ENCODE measurements at places on chromosomes 1 and 21.

- no peak for DNase-seq
Measured at GRCh38 chr1:224213438-224214119, 30.5 kb downstream of the DEGS1 start.

DNA sequence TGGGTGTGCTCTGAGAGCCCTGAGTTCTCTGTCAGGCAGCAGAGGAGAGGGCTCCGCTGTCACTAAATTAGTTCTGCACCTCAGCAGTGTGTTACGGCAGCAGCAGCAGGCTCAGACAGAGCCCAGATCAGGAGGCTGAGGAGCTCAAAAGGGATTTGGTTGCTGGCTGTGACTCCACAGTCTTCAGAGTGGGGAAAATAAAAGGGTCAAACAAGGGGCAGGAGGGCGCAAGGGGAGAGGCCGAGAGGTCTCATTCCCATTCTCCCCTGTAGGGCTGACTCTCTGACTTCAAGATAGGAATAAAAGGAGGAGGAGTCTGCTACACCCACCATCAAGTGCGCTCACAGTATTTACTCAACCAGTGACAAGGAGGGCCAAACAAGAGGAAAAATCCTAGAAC is 9.2 kb upstream of the SLC45A3 start:
- no peak for DNase-seq

DNA sequence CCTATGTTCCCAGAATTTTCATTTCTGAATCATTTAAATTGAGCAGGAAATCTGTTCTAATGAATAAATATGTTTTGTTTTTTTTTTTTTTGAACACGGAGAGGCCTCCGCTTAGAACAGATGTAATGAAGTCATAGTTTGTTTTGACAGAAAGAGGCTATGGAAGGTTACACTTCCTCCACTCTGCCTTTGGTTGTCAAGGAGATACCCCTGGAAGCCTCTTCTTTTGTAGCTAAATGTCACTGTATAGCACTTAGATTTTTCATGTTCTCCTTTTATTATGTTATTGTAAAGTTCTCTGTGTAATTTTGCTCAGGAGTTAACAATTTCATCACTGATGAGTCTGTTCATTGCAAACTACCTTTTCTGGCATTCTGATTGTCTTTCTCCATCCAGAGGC is 22.7 kb upstream of the GNG12 start:
- no peak for DNase-seq

DNA sequence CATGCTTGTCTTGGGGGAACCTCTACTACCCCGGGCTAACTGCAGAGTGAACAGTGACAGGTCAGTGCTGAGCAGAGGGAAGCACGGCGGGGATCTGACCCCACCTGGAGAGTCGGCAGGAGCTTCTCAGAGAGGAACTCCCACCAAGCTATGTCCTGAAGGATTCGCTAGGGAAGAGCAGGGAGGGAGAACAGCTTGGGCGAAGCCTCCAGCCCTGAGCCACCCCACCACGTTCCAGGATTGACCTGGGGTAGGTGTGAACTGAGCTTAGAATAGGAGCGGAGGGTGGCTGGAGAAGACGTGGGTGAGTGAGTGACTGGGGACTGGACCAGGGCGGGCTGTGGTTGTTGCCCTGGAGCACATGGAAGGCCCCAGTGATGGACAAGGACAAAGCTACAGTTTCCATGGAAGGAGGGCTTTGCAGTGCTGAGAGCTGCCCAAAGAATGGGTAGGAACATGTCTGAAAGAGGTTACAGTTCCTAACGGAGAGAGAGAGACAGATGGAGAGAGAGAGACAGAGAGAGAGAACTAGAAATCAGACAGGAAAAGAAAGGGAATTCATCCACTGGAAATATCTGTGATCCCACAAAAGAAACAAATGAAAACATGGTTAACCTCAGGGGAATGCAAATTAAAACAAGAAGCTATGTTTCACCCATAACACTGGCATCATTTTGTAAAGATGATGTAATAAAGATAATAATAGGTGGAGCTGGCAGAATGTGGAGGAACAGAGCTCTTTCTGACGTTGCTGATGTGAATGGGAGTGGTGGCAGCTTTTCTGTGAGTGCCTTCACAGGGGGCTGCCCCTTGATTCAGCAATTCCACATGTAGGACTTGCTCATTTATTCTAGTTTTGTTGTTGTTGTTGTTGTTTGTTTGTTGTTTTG is 17.2 kb downstream of the BSND start:
- DNase-seq = no peak

DNA sequence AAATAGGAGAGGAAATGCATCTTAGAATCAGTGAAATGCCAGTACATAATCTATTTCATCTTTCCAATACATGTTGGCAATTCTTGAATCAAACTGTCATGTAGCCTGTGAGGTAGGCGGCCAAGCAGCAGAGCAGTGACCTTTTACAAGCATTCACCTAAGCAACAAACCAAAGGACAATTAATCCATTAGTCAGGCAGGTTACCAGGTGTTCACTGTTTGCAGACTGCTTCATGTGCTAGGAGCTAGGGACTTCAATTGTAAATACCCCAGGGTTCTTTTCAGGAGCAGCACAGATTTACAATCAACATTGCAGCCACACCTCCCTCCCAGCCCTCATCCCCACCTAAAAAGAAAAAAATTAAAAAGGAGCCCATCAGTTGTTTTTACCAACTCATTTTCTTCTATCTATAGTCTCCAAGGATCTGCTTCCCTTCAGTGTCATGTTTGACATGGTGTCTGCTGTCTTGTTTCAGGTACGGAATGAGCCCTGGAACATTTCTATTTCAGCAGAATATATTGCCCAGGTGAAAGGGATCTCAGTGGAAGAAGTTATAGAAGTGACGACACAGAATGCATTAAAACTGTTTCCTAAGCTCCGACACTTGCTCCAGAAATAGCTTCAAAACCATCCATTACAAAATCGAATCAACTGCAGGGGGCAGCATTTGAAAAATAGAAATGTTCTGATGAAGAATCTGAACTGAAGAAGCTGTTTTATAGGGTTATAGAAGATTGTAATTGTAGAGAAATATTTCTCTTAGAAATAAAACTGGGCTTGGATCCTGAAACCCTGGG is 23.0 kb downstream of the TATDN3 start:
- no peak for DNase-seq

Measured in activated T-helper 1 cell treated with anti-CD3 and anti-CD28 coated beads, Interleukin-2, amount 50 U/mL, for 16 hours (primary cell).